ENCODE measurements at places on chromosomes 7 and 10.

GRCh38 chr7:37119296-37119860, 329.3 kb downstream of the ELMO1 start:
- DNase-seq: no peak

DNA sequence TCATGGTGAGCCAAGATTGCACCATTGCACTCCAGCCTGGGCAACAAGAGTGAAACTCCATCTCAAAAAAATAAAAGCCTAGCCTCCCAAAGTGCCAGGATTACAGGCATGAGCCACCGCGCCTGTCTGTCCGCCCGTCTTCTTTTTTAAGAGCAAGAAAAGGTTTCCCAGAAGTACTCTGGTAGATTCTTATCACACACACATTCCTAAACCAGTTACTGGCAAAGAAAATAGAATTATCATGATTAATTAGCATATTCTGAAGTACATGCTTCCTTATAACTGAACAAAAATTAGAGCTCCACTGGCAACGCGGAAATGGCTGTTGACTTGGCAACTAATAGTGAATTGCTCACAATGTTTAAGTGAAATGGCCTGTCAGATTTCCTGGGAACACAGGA, 87.0 kb downstream of the ADK start:
- no peak for DNase-seq

GRCh38 chr10:112307358-112308124, 24.3 kb downstream of the TECTB start:
- peak; percentile 28 for DNase-seq

DNA sequence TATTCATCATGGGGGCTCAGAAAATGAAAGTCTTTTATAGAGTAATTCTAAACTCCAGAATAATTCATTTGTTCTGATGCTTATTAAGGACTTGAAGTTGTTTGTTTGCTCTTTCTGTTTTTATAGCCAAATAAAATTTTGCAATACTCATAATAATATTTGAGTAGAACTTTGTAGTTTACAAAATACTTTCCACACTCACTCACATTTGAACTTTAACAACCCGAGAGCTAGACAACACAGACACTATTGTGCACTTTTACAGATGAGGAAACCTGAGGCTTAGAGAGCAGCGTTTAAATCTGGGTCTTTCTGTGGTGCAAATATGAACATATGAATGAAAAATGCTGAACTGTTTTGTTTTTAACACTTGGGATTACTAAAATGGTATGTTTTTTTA, 126.8 kb downstream of the KAT6B start:
- no peak for DNase-seq

DNA sequence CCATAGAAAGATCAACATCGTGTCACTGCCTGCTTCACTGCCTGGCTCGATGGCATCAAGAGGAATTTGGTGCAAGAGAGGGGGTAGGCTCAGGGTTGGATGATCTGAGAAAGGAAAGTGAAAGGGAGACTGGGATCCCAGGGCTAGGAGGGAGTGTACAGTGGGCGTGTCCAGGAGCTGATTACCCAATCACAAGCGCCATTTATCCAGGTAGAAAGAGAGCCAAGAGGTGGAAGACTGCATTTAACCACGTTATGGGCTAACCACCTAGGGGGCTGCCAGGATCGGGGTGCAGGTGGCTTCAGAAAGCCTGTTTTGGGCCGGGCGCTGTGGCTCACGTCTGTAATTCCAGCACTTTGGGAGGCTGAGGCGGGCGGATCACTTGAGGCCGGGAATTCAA, 10.3 kb downstream of the PODXL start:
- no peak for DNase-seq

Data from NCI-H1105 treated with DMSO at 0.1 percent for 48 hours (cell line).